Fibroblast of mammary gland (primary cell): ENCODE measurements at places on chromosomes 12 and 14.

DNA sequence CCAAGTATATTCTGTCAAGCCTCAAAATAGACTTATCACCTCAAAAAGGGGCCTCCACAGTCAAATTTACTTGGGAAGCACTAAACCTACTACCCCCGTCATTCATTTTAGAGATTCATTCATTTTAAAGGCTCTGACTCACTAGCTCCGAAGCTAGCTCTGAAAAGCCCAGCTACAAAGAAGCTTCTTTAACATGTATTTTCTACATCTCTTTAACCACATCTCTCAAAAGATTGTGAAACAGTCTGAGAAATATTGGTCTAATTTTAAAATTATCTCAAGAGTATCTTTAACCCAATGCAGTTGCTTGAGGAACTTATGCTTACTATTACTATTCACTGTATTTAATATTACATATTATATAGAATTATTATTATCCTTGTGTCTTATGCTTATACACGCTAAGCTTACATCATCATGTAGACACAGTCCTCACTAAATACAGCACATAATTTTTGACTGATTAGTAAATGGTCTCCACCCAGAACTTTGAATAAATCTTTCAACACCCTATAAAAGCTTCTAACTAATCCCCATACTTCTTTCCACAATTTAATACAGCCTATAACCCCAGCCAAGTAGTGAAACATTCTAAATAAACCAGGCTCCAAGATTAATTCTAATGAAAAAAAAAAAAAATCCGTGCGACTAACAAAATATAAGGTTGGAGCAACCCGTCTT lies 7.8 kb downstream of the NT5DC3 start:
- DNase-seq = peak; percentile 38

GRCh38 chr12:52184813-52185212 lies 7.0 kb downstream of the KRT80 start:
- no peak for DNase-seq

DNA sequence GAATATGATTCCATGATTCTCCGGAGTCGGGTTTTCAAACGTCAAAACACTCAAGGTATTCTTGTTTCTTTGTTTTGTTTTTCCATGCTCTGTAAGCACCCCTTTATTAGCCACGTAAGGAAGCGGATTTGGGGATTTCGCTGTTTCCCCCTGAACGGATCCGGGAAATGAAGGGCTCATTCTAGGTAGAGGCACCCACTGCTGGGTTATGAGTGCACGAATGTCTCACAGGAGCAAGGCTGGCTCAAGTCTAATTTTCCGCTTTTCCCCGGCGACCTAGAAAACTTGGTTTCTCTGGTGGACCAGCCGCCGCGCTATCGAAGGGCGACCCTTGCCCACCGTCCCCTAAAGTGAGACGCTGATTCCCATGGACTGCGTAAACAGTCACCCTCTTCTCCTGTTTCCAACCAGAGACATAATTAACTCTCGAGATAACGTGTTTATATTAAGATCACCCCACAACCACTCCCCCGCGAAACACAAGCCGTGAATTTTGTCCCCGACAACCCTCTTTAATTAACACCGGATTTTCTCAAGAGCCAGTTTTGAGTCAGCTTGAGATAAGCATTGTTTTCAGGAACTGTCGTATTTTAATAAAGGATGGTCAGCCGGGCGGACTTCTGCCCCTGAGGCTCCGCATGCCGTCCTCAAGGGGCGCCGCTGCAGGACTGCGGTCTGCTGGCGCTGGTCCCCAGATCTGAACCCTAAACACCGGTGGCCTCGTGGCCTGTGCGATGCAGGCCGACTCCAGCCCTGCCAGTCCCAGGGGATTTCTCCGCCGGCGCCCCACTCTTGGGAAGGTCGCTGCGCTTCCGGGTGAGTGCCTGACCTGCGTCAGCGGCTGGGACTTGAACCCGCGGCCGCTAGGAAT lies 515 bp upstream of the ABCC9 start:
- peak; percentile 69 for DNase-seq

- no peak for DNase-seq
Observed at GRCh38 chr14:67539116-67539515, 6.0 kb downstream of the PLEKHH1 start.
